ENCODE measurements at places on chromosomes 4 and X. TPM values are rescaled to one million over a fixed set of nuclear protein-coding genes. Genes with fewer than 3 reads are reported as not detected.

GRCh38 chr4:149136951-149137620 is 678.6 kb downstream of the IQCM start:
- H3K4me1 ChIP-seq: no peaks in the 10 kb centered on the region
- H3K27me3 ChIP-seq: no peaks in the 10 kb centered on the region
- H3K36me3 ChIP-seq: no peaks in the 10 kb centered on the region
- no peak overlapping the region for H3K27ac ChIP-seq
- H3K4me3 ChIP-seq: no peak overlapping the region

GRCh38 chrX:29671421-29671820 is 543.9 kb upstream of the MAGEB2 start:
- no peaks in the 10 kb centered on the region for H3K36me3 ChIP-seq
- H3K4me3 ChIP-seq: no peak overlapping the region
- no peak for DNase-seq
- no peaks in the 10 kb centered on the region for H3K27me3 ChIP-seq
- H3K4me1 ChIP-seq: no peaks in the 10 kb centered on the region
- H3K27ac ChIP-seq: no peak overlapping the region

The ANK2 gene
- 21.9 TPM for total RNA-seq

DNA sequence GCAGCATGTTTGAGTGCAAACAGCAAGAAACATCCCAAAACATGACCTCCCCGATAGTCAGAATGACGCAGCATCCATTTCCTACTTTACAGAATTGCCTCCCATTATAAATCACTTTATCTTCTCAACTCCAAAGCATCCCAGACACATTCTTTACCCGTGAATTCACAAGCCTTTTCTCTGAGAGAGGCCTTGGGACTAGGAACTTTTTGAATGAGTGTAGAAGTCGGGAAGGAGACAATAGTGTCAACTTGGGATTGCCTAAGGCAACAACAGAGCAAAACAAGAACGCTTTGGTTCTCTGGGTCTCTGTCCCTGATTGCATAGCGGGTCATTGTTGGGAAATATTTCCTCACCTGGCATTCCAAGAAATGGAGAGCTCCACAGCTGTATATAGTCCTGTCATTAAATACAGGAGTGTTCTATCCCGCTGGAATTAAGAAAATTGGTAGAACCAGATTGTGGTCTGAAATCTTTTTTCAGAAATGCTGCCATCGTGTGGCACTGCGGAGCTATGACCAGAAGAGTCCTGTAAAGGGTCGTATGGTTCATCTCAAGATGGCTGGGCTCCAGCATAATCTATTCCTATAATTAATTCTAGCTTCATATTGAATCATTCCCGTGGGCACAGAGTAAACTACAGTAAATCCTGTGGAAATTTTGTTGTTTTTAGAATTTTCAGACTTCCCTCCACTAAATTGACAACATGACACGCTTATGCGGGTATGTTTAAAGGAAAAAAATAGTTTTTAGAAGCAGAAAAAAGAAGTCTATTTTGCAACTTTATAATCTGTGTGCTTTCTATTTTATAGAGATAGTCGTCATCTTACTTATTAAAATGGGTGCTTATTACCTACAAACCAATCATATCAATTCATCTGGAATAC is 2.0 kb upstream of the SPP1 start:
- no peak overlapping the region for H3K27ac ChIP-seq
- H3K27me3 ChIP-seq: no peaks in the 10 kb centered on the region

DNA sequence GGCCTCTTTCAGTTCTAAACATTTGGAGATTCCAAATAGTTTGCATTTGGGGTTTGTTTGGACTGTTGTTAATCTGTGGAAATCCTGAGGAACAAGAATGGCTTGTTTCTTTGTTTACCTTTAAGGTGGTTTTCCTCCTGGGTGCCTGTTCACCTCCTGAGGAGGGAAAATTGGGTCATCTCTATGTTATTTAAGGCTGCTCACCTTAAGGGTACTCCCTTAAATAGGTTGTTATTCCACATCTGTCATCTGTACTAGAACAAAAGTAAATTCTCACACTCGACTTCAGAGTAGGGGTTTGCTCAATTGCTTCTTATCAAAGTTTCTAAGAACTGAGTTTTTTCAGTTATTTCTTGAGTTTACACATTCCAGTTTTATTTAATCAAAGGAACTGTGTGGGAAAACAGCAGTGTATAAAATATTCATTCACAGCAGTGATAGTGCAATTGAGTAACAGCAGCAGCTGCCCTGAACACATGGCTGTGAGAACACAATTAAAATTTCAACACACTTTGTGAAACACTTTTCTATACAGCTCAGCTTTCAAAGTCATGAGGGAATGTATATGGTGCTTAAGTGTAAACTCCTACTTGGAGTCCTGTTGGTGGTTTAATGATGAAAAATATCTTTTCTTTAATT is 238.5 kb upstream of the PGRMC2 start:
- no peaks in the 10 kb centered on the region for H3K27me3 ChIP-seq
- H3K36me3 ChIP-seq: no peaks in the 10 kb centered on the region
- peak overlapping the region; percentile 91 for H3K27ac ChIP-seq
- DNase-seq: peak; percentile 57
- no peak overlapping the region for H3K4me3 ChIP-seq

- H3K27me3 ChIP-seq: no peaks in the 10 kb centered on the region
- DNase-seq: no peak
- H3K4me1 ChIP-seq: no peaks in the 10 kb centered on the region
Measured at GRCh38 chr4:120939693-120940092, 17.2 kb upstream of the PRDM5 start.

DNA sequence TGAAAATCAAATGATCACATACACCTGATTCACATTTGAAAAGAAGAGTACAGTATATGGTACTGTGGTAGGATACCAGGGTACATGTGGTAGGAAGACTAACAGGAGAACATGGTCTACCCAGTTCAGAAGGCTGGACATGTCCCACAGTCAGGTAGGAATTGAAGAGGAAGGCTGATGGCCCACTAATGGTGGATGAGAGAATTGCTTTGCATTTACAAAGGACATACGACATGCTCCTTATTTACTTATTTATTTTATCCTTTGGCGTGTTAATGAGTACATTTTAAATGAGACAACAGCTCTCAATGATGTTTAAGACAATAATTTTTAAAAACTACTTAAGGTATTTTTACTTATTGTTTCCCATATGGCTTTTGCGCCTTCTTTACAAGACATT is 106.7 kb upstream of the BMP2K start:
- peaks cover 10% of the 10 kb centered on the region for H3K4me1 ChIP-seq
- DNase-seq: no peak
- no peaks in the 10 kb centered on the region for H3K36me3 ChIP-seq
- no peaks in the 10 kb centered on the region for H3K27me3 ChIP-seq

- DNase-seq: no peak
- no peaks in the 10 kb centered on the region for H3K36me3 ChIP-seq
- H3K27me3 ChIP-seq: no peaks in the 10 kb centered on the region
- H3K27ac ChIP-seq: no peak overlapping the region
Measured at GRCh38 chr4:120671538-120671937, 251.0 kb downstream of the PRDM5 start.

DNA sequence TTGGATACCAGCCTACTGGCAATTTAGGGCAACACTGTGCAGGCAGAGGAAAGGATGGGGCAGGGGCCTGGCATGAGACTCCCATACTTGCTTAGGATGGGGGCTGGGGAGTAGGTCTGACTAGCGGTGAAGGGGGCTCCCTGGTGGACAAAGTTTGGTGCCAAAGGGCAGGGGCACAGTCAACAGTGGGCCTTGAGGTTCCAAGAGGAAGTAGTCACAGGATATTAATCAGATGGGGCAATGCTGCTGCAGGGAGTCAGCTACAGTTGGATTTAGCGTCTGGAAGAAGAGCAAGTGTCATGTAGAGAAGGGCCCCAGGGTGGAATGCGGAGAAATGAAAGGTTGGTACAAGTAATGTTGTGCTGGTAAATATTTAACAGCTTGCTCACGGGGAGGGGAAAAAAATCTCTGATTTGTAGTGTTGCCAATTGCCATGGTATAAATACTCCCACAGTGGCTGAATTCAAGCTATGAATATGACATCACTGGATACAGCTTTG is 139.4 kb downstream of the PJA1 start:
- no peaks in the 10 kb centered on the region for H3K36me3 ChIP-seq
- H3K27ac ChIP-seq: no peak overlapping the region
- H3K4me1 ChIP-seq: peaks cover 5% of the 10 kb centered on the region

The ATOH1 gene
- not detected for total RNA-seq

DNA sequence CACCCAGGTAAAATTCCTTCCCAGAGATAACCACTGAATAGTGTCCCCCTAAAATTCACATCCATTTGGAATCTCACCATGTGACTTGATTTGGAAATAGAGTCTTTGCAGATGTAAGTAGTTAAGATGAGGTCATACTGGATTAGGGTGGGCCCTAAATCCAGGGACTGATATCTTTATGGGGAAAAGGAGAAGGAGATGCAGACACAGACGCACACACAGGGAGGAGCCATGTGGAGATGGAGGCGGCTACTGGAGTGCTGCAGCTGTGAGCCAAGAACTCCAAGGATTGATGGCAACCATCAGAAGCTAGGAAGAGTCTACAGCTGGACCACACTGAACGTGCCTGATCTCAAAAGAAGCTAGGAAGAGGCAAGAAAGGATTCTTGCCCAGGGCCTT is 96.6 kb upstream of the SRD5A3 start:
- no peak for DNase-seq
- H3K27me3 ChIP-seq: no peaks in the 10 kb centered on the region
- H3K27ac ChIP-seq: no peak overlapping the region
- no peaks in the 10 kb centered on the region for H3K36me3 ChIP-seq
- H3K4me3 ChIP-seq: no peak overlapping the region
- no peaks in the 10 kb centered on the region for H3K4me1 ChIP-seq

DNA sequence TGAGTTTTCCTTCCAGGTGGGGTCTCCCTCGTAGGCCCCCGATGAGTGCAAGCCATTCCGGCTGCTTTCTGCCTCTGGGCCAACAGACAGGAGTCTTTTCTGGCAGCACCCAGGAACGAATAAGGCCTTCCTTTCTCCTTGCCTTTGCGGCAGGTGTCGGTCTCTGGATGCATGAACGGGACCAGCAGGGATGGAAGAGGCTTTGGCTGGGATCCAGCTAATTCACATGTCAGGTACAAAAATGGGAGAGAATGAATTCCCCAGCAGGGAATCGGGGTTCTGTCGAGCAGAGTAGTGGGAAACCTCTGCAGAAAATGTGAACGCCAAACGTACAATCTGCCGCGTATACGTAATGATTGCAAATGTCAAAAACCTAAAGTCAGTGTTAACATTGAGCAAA is 146.1 kb upstream of the TBL1X start:
- H3K27ac ChIP-seq: no peak overlapping the region
- no peak overlapping the region for H3K4me3 ChIP-seq
- no peak for DNase-seq
- H3K4me1 ChIP-seq: peaks cover 4% of the 10 kb centered on the region
- H3K27me3 ChIP-seq: no peaks in the 10 kb centered on the region

All from Caco-2 (cell line).